Large intestine (tissue), 12 donors: ENCODE measurements at places on chromosomes 2 and 18. TPM values are rescaled to one million over a fixed set of nuclear protein-coding genes. Genes with fewer than 3 reads are reported as not detected.

GRCh38 chr18:78679613-78680260 is 299.9 kb upstream of the SALL3 start:
- DNase-seq: no peak

Gene CAPN13
- polyA plus RNA-seq: 19.7 TPM

DNA sequence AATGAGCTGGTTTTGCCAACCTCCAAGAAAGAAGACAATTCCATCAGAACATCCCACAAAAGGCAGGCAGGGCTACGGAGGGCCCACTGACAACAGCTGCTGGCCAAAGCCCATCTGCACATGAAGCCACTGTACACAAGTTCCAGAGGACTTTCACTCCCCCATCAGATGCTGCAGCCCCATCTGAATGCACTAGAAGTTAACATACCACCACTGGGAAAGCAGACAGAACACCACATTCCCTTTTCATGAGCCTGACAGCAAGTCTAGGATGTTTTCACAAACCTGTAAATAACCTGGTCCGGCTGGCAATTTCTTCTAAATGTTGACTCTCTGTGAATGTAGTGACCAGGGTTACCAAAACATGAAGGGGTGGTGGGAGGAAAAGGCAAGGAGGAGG is 41.5 kb downstream of the CCBE1 start:
- DNase-seq: no peak

- no peak for DNase-seq
Observed at GRCh38 chr2:218383892-218384519, 1.9 kb downstream of the SLC11A1 start.

- DNase-seq: no peak
Observed at GRCh38 chr2:161134547-161135518, 25.4 kb upstream of the TANK start.

DNA sequence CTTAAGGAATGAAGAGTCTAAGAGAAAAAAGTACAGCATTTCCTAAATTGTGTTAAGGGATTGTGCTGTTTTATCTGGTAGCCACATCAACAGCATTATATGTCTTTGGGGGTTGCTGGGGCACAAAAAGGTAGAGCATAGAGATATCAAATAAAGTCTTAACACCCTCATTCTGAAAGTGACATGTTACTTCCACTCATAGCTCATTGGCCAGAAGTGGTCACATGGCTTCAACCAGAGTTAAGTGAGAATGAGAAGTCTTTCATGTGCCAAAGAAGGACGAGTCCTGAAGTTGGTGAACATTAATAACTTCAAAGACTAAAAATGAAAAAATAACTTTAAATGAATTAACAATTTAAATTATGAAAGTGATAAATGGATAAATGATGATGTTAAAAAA is 175.7 kb upstream of the ZEB2 start:
- DNase-seq: no peak

- DNase-seq: no peak
Observed at GRCh38 chr2:201361078-201361733, 4.1 kb upstream of the FLACC1 start.

- DNase-seq: no peak
Observed at GRCh38 chr2:217418090-217418489, 558.2 kb upstream of the TNP1 start.

DNA sequence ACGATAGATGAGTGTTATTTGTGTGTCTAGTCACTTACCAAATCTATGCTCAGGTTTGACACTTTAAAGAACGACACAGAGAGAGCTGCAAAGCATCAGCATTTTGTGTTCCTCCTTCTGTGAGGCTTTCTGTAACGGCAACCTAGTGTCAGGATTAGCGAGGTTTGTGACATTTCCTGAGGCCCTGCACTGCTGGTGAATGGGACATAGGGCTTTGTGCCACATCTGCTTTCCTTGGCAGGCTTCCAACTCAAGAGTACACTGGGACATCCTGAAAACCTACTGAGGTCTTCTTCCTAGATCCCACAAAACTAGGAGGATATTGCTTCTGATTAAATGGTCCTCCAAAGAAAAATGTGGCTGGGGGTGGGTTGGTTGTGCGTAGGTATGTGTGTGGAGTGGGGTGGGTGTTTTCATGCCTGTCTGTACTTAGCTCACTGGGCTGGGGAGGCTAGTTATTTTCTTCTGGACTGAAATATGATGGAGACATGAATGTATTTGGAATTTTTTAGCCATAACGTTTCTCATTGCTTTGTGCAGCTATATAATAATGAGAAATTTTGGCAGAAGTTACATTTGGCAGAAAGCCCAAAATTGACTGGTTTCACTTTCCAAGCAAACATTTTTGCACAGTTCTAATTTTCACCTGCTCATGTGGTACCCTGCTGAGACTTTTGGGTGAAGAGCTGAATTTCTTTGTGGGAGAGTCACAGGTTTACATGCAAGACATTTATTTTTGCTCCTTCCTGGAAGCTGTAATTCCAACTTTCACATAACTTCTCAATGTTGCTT is 308.4 kb downstream of the XIRP2 start:
- peak; percentile 21 for DNase-seq

Gene SIGLEC15
- polyA plus RNA-seq: 2.0 TPM

DNA sequence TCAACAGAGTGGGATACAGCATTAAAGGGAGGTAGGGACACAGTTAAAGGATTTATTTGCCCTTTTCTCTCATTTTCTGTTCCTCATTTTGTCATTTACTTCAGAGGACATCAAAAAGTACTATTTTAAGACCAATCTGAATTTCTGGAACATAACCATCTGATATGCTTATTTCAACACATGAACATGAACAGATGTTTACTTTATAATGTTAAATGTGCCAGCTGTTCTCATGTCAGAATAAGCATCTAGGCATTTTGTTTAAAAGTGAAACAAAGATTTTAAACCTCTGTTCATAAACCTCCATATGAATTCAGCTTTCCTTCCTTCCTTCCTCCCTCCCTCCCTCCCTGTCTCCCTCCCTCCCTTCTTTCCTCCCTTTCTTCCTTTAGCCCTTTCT is 677.7 kb downstream of the CNTNAP5 start:
- no peak for DNase-seq

- DNase-seq: no peak
Observed at GRCh38 chr2:132654968-132655367, 15.0 kb downstream of the LYPD1 start.

Gene PSMD1
- 58.7 TPM for polyA plus RNA-seq

DNA sequence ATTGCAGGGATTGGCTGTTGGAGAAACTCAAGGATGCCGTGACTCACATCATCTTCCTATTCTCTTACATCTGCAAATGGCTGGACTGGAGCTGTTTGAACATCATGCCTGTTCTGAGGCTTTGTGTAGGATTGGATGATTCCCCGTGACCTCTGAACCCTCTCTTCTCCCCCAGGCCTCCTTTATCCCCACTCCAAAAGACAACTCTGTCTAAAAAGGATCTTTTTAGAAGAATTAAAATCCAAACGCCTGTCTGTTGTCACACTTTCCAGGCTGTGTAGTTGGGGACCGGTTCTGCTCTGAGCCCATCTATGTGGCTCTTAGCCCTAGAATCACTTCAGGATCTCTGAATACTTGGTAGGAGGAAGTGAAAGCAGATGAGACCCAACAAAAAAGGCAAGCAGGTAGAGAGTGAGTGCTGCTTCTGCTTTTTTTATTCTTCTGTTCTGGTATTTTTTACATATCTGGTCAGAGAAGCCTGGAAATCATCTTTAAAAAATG is 565 bp downstream of the SP140 start:
- no peak for DNase-seq

- DNase-seq: no peak
Observed at GRCh38 chr2:238425505-238425978, 1.2 kb upstream of the ASB1 start.

Gene TBR1
- 0.01 TPM for polyA plus RNA-seq

Gene RNU2-63P
- not detected for polyA plus RNA-seq

- no peak for DNase-seq
Observed at GRCh38 chr2:178029342-178029741, 43.2 kb downstream of the PDE11A start.

Gene SLC14A1
- 1.3 TPM for polyA plus RNA-seq

DNA sequence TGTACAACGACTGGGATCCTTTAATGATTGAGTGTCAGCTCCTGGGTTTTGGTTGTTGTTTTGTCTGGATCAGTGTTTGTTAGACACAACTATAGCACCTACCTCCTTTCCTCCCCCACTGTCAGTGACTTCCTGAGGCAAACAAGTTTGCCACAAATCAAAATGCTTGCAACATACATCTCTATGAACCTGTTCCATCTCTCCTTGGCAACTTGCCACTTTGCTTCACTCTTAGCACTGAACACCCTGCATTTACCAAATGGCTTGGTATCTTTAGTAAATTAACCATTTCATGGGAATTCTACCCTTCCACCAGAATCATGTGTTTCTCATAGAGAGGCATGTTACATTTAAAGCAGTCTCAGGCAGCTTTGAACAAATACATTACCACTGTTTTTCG is 301.1 kb upstream of the TANK start:
- no peak for DNase-seq

Gene NT5DC4
- polyA plus RNA-seq: 2.6 TPM

Gene COLEC12
- 19.1 TPM for polyA plus RNA-seq

DNA sequence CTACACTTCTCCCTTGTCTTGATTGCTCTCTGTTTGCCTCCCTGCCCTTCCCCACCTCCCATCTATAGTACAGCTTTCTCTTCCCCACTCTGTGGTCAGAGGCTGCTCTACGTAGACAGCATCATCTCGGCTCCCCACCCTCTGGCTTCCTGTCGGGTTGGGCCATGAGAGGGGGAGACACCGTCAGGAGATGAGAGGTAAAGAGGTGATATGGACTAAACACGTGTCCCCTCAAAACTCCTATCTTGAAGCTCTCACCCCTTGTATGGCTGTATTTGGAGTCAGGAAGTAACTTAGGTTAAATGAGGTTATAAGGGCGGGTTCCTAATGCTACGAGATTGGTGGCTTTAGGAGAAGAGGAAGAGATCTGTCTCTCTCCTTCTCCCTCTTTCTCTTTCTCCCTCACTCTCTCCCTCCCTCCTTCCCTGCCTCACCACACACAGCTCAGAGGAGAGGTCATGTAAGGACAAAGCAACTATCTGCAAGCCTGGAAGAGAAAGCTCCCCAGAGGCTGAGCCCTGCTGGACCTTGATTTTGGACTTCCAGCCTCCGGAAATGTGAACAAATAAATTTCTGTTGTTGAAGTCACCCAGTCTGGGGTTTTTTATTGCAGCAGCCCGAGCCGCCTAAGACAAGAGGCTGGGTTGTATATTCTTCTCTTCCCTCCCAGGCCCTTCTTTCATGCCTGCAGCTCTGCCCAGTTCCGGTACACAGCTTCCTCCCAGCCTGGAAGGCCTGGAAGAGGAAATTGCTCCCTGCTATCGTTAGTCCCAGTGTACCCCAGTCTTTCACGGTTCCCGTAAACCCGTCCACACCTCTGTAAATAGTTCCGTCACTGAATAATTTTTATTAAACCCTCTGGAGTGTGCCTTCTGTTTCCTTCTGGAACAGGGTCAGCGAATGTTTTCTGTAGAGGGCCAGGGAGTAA is 138.0 kb downstream of the AKAIN1 start:
- no peak for DNase-seq

Gene MARCO
- polyA plus RNA-seq: 0.18 TPM

DNA sequence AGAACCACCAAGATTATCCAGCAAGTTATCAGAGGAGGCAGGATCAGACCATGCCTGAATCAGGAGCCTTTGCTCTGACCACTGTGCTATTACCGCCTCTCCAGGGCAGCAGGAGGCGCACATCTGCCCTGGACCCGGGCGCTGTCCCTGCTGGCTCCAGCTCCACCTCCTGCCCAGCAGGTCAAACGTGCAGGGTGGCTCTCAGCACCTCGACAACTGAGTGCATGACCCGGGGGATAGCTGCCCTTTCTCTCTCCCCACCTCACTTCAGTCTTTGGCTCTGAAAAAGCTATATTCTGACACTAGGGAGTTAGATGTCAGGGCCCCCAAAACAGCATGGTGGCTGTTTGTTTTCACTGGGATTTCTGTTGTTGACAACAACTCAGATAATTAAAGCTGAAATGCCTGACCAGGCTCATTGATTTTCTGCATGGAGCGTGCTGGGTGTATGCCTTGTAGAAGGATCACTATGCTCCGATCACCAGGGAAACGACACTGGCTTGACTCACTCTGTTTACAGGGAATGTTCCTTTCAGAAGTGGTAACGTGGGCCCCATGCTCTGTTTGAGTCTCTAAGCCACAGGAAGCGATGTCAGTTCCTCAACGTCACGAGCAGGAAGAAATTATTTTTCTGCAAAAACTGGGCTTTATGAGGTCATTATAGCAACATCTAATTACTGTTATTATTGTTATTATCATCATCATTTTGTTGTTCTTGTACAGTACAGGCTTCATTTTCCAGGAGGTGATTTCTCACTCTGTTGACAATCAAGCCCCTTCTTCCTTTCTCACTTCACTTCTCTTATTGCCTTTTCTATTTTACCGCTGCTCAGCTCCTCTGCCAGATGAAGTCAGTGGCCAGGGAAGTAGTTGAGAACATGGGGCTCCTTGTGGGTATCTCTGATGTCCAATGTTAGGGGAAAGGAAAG is 125.6 kb downstream of the PLB1 start:
- peak; percentile 93 for DNase-seq

Gene CAD
- 34.9 TPM for polyA plus RNA-seq

Gene CROCC2
- polyA plus RNA-seq: 0.09 TPM

Gene SERPINB13
- polyA plus RNA-seq: not detected

GRCh38 chr2:11871421-11871820 is 125.0 kb downstream of the LPIN1 start:
- DNase-seq: no peak

DNA sequence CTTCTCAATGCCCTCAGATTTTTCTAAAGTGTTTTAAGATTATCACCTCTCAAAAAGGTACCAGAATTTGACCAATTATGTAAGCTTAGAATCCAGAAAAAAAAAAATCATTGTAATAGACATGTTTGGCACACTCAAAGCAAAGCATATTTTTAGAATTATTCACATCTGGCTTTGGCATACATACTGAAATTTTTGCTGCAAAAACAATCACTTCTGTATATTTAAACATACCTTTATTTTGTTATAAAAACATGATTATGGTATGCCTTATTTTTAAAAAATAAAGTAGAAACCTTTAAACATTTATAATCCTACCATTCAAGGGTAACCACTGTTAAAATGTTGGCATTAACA is 143.3 kb downstream of the ESCO1 start:
- no peak for DNase-seq

Gene SH2D6
- 3.8 TPM for polyA plus RNA-seq

GRCh38 chr2:118197011-118197675 is 108.9 kb downstream of the INSIG2 start:
- DNase-seq: no peak

DNA sequence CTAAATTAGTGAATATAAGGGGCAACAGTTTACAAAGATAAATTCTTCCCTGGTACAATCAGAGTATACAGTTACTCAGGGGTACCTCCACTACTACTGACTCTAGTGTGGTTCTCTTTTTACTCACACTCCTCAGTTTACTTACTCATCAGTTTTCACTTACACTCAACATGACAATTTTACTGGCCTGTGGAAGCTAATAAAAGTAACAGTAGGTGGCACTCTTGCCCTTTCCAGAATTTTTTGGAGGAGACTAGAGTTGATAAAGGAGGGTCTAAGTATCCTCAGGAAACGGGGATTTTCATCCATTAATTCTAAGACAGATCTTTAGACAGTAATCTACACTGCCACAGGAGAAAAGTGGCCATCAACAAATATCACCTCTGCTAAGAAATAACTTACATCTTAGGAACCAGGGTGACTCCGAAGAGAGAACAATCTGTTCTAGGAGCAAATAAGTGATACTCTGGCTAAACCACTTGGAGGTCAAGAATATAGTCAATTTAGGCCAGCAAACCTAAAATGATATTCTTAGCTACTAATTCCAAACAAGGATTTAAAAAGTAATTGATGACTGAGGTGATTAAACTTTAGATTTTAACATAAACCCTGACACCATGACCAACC is 61.3 kb downstream of the ATL2 start:
- peak; percentile 32 for DNase-seq

Gene NFATC1
- polyA plus RNA-seq: 6.9 TPM

Gene SUMO1
- polyA plus RNA-seq: 108 TPM
